ENCODE measurements at places on chromosomes 4 and X.

GRCh38 chr4:180923486-180923885 is 1319.7 kb upstream of the TENM3 start:
- DNase-seq, result no peak

DNA sequence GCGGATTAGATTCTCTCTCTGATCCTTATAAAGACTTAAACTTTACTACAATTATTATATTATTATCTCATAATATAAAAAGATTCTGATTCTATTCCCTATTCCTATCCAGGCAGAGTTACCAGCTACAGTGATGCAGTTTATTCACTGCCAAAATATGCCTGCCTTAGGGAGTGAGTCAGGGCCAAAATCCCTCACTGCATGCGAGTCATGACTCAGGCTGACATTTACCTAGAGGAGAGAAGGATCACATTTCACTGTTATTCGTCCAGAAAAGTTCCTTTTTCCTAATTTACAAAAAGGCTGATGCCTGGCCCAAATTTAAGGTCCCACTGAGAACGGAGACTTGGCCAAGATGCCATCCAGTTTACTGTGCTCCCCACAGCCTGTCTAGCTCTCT is 168.5 kb upstream of the LDB2 start:
- no peak for DNase-seq

DNA sequence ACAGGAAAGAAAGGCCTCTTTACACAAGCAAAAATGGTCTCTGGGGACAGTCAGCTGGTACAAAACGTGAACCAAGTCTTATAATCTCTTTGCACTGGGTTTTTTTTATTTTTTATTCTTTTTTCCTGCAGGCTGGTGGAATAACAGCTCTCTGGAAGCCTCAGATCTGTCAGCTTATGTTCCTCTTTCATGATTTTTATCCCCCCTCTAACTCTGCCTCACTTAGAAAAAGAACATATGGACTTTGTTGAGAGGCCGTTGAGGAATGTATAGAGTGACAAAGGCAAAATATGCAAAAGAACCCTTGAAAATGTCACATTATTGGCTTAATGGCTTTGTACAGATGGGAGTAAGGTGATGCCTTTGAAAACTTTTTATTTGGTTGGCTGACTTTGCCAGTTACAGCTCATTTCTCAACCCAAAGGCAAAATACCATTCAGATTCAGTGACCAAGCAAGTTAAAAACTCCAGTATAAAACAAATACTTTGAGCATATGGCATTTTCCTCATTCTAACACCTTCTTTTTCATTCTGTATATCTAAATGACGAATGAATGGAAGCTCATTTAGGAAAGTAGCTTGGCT is 111.1 kb downstream of the RNF150 start:
- DNase-seq, result no peak

- no peak for DNase-seq
Measured at GRCh38 chr4:67475155-67475554, 70.1 kb downstream of the CENPC start.

GRCh38 chr4:156939801-156940200 is 31.8 kb downstream of the PDGFC start:
- no peak for DNase-seq

GRCh38 chr4:158580064-158580463 is 58.4 kb downstream of the RXFP1 start:
- DNase-seq, result no peak

DNA sequence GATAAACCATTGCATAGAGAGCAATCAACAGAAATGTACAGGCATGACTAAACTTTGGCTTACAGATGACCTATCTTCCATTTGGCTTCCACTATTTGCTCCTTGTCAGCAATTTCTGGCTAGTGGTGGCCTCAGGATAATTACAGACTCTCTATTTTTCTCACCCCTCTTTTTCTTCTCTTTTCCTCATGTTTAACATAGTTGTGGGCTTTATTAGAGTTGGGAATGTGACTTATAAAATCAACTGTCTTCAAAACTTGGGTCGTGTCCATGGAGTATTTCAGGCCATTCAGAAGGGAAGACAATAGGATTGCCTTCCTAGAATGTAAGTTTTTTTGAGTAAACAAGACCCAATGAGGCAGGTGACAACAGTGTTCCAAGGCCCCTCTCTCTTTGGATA is 236.2 kb downstream of the FRAS1 start:
- no peak for DNase-seq

DNA sequence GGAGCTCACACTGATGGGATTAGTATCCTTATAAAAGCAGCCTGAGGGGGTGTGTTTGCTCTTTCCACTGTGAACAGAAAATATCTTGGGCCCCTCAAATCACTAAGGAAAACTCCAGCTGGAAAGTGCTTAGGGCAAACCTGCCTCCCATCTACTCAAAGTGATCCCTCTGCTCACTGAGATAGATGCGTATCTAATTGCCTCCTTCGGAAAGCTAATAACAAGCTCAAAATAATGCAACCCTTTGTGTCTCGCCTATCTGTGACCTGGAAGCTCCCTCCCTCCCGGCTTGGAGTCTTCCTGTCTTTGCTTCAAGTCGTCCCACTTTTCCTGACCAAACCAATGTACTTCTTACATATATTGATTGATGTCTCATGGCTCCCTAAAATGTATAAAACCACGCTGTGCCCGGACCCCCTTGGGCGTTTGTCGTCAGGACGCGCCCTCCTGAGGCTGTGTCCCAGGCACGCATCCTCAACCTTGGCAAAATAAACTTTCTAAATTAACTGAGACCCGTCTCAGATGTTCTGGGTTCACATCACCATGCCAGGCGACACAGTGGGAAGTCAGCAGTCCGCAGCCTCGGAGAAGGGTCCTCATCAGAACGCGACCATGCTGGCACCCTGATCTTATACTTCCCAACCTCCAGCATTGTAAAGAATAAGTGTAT is 34.1 kb upstream of the SORCS2 start:
- DNase-seq, result no peak

- DNase-seq, result no peak
Measured at GRCh38 chr4:153728660-153729059, 31.2 kb downstream of the RNF175 start.

GRCh38 chrX:137101273-137101990 is 67.6 kb upstream of the GPR101 start:
- DNase-seq, result no peak

DNA sequence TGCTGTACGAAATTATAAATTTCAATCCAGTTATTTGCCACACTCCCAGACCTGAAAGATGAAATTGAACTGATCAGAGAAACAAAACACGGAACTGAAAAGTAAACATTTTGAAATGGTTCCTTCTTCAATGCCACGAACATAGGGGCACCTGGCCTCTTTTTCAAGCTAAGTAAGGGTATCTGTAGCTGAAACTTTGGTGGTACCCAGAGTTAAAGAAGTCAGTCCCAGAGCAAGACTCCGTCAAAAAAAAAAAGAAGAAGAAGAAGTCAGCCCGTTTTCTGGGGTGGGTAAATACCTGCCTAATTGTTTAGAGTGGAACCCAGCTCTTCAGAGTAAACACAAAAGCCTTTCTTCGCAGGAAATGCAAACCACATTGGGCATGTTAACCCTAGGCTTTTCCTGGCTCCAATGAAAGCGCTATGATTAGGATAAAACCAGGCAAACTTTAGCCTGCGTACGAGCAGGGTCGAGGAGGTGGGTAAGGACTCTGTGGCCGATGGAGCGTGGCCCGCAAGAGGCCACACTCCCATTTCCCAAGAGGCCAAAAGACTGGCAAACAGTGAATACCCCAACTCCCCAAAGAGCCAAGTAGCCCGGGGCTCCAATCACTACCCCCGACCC is 1.3 kb downstream of the ANTXR2 start:
- no peak for DNase-seq

DNA sequence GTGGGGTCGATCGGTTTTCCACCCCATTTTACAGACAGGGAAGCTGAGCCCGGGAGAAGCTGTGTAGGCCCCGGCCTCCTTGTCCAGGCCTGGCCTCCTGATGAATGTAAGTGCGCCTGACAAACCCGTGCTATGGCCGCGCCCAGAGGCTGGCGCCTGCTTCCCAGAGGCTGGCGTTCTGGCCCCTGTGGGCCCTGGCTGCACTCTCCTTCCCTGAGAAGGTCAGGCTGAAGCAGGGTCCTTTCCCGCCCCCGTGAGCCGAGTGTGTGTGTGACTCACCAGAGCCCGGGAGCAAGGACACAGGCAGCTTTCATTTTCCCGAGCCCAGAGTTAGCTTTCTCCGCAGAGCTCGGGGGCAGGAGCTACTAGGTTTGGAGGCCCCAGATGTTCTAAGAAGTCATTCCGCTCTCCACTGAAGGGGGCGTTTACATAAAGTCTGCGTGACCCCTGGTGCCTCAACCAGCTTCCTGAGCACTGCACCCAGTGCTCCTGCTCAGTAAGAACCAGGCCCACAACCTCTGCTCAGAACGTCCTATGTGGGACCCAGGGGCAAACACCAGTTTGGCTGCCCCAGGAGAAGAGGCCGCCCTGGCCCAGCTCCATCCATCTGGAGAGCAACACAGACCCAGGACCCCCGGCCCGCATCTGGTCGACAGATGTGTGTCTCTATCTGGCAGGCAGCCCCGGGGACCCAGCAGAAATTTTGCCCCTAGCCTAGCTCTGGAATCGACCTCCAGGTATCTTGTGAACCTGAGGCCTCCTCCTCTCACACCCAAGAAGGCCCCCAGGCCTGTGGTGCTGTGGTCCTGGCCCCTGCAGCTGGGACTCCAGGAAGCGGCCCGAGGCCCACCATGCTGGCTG is 13.6 kb downstream of the UVSSA start:
- no peak for DNase-seq

- DNase-seq, result no peak
Measured at GRCh38 chr4:128244379-128244778, 43.2 kb downstream of the PGRMC2 start.

- DNase-seq, result no peak
Measured at GRCh38 chrX:133781174-133781573, 204.2 kb downstream of the GPC3 start.

DNA sequence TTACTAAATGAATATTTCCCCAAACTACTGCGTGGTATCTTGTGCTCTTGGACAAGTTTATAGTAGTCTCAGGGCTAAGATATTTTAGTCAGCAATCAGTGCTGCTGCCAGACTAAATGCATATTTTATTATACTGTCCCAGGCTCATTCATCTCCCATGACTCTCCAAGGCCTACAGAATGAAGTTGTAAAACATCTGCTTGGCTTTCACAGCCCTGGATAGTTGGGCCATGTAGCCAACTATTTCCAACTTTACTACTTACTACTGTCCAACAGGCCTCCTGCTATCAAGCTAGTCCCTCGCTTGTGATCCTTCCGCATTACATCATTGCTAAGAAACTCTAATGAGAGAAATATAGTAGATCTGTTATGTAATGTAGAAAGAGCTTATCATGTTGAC is 31.4 kb downstream of the MAGEB16 start:
- no peak for DNase-seq

GRCh38 chr4:56764775-56765174 is 56.7 kb downstream of the SPINK2 start:
- no peak for DNase-seq

GRCh38 chr4:55241461-55241860 is 104.6 kb upstream of the SRD5A3 start:
- DNase-seq, result no peak

GRCh38 chr4:119204916-119205315 is 7.6 kb upstream of the USP53 start:
- no peak for DNase-seq

- DNase-seq, result no peak
Measured at GRCh38 chr4:48752726-48753125, 27.4 kb downstream of the FRYL start.

DNA sequence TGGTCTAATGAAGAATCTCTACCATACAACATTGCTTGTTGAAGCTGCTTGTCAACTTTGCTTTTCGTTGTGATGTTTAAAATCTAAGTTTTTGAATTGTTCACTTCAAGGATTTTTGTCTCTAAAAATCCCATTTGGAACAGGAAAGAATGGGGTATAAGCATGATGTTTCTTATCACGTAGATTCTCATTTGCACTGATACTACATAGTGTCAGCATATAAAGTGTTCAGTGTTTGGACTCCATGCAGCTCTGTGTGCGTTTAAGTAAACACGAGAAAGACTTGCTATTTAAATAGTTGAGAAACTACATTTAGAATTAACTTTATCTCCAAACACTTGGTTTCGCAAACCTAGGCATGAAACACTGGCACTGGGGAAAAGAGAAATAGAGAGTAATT is 452.5 kb downstream of the NKX6-1 start:
- DNase-seq, result no peak

- no peak for DNase-seq
Measured at GRCh38 chrX:145910017-145910416, 92.4 kb downstream of the SLITRK2 start.

GRCh38 chr4:9611101-9611500 is 166.9 kb downstream of the DEFB131A start:
- no peak for DNase-seq

DNA sequence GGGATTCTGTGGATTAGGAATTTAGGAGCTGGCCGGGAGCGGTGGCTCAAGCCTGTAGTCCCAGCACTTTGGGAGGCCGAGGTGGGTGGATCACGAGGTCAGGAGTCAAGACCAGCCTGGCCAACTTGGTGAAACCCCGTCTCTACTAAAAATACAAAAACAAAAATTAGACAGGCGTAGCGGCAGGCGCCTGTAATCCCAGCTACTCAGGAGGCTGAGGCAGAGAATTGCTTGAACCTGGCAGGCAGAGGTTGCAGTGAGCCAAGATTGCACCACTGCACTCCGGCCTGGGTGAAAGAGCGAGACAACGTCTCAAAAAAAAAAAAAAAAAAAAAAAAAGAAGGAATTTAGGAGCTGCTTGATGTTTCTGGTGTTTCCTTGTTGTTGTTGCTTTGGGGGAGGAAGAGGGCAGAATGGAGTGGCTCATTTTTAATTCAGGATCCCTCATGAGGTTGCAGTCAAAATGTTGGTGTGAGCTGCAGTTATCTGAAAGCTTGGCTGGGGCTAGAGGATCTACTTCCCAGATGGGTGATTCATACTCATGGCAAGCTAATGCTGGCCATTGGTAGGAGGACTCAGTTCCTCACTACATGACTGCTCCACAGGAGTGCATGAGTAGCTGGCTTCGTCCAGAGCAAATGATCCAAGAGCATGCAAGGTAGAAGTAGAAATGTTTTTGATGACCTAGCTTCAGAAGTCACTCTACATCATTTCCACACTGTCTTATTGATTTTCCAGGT is 26.5 kb upstream of the JADE1 start:
- no peak for DNase-seq

GRCh38 chrX:78624426-78624825 is 34.7 kb downstream of the RTL3 start:
- DNase-seq, result no peak

GRCh38 chrX:22338740-22339139 is 66.0 kb downstream of the CBLL2 start:
- DNase-seq, result no peak

GRCh38 chrX:129955682-129956081 is 26.8 kb upstream of the BCORL1 start:
- DNase-seq, result no peak
